ENCODE measurements at places on chromosomes 13 and 19.

- DNase-seq = no peak
These were observed 391.5 kb upstream of the MIR17HG start for GRCh38 chr13:90956031-90956430.

DNA sequence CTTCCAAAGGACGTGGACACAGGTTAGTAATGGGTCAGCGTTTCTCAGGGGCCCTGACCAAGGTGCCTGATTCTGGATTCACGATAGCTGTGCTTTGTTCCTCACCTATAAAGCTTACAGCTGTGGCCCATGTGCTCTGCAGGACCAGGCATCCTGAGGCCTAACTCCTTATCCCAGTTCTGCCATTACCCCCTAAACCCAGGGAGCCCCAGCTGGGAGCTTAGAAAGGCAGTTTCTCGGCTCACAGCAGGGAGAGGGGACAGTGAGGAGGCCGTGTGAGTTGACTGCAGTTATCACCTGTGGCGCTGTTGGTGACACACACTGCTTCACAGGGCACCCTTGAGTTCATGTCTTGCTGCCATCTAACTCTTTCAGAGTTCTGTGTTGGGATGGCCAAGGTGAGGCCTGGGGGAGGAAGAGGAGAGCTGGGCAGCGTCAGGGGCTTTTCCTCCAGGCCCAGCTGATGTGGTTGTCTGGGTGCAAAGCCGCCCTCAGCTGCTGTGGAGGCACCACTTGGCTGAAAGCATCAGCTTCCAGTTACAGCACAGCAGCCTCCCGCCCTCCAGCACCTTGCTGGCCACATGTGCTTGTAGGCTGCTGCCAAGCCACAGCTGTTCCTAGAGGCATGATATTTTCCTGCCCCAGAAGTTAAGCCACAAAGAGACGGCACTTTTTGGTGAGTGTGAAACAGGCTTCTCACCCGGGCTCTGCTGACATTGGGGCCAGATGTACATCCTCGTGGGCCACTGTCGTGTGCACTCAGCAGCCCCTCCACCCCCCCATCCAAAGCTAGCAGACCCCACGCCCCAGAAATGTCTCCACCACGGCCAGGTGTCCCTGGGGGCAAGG is 99.6 kb upstream of the MCF2L start:
- no peak for DNase-seq

GRCh38 chr13:101626925-101627555 is 174.6 kb downstream of the ITGBL1 start:
- peak; percentile 27 for DNase-seq

GRCh38 chr13:107808389-107808788 is 406.9 kb downstream of the LIG4 start:
- DNase-seq = no peak

DNA sequence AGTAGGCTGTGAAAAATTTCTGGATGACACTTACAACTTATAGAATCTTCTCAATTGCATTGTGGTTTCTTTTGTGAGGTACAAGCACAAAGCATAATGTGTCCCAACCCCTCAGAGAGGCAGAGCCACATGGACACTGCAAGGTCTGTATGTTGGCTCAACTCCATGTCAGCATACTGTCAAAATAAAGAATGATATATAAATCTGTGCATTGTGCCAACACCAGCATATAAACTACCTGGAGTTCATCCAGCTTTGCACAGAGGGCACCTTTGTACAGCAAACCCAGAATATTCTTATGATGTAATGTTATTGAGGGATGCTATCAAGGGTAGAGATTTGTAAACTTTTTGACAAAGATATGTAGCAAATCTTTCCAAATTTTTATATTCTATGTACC is 1065.8 kb upstream of the MIR17HG start:
- no peak for DNase-seq

- peak; percentile 83 for DNase-seq
These were observed 9.4 kb downstream of the HRC start for GRCh38 chr19:49145573-49146407.

DNA sequence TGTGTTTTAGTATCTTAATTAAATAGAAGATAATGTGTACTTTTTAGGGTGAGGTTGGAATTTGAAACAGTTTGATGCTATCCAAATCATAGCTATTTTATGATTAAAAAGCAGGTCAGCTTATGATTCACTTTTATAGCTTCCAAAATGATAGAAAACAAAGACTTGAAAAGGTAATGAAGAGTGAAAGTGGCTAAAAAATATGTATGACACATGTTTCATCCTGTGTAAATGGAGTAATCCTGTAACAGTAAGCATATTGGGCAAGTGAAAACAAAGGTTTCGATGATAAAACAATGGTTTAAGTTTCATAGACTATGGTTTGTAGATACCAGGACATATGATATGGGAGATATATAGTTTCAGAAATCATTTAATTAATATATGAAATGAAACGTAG is 456.2 kb downstream of the PCDH20 start:
- DNase-seq = no peak

- no peak for DNase-seq
These were observed 10.3 kb upstream of the HSPH1 start for GRCh38 chr13:31172001-31172400.

- no peak for DNase-seq
These were observed 64.8 kb upstream of the ZNF85 start for GRCh38 chr19:20858218-20858617.

GRCh38 chr19:52981329-52981728 is 18.6 kb upstream of the ZNF816 start:
- no peak for DNase-seq

- no peak for DNase-seq
These were observed 8.4 kb downstream of the GADD45B start for GRCh38 chr19:2484178-2484937.

DNA sequence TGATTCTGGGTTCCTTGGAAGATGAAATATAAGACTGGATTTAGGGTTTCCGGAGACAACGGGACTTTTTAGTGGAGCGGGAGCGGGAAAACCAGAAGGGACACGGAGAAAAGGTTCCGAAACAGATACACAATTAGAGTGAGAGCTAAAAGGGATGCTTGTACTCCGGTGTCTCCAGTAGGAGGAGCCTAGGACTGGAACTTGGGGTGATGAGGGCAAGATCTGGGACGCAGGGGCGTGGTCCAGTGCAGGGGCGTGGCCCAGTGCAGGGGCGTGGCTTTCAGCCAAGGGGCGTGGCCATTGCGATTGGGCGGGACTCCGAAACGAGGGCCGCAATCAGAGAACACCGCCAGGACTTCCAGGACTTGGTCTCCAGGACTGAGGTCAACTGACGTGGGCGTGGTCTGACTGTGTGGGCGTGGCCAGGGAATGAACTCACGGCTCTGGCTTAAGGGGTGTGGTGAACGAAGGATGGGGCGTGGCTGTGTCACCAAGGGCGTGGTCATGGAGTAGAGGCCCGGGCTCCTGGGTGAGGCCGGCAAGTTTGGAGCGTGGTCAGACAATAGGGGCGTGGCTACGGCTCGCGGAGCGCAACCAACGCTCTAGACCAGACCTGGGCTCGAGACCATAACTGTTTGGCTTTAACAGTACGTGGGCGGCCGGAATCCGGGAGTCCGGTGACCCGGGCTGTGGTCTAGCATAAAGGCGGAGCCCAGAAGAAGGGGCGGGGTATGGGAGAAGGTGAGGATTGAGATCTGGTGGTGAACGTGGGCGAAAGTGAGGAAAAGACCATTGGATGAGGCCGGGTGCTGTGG is at the start of gene DKKL1:
Gene DKKL1, plus strand, starts transcription at position 610 of the 815 bp plus-strand sequence. Its CDS starts 122 bp downstream, at position 732.
- DNase-seq = peak; percentile 53

- no peak for DNase-seq
These were observed 2.1 kb upstream of the ATP1A3 start for GRCh38 chr19:41995959-41996797.

DNA sequence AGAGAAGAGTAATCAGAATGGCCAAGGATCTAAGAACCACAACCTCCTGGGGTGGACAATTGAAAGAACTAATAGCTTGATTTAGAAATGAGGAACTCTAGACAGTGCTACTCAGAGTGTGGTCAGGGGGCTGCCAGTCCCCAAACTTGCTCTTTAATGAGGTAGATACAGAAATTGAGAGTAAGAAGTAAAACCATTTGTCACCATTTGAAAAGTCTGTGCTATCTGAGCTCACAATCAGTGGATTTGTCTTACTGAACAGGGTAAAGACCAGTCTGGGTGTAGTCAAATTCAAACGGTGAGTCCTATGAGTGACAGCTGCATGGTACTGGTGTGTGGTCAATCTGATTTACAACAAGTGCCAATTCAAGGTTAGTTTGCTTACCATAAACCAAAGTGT is 118.9 kb downstream of the KL start:
- no peak for DNase-seq

DNA sequence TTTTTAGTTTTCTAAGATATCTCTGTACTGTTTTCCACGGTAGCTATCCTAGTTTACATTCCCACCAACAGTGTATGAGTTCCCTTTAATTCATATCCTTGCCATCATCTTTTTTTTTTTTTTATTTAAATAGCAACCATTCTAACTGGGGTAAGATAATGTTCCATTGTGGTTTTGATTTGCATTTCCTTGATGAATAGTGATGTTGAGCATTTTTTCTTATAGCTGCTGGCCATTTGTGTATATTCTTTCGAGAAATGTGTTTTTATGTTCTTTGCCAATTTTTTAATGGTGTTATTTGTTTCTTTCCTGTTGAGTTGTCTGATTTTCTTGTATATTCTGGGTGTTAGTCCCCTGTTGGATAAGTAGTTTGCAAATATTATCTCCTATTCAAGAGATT is 454.8 kb downstream of the DACH1 start:
- no peak for DNase-seq

GRCh38 chr13:66972659-66973058 is 257.5 kb downstream of the PCDH9 start:
- no peak for DNase-seq
